ENCODE measurements at places on chromosomes 3 and 15.
A peak's percentile ranks its signal among the peaks of the same experiment; 100 is the strongest.

- peak; percentile 83 for DNase-seq
Observed at GRCh38 chr15:63466378-63467192, 37.8 kb upstream of the USP3 start.

DNA sequence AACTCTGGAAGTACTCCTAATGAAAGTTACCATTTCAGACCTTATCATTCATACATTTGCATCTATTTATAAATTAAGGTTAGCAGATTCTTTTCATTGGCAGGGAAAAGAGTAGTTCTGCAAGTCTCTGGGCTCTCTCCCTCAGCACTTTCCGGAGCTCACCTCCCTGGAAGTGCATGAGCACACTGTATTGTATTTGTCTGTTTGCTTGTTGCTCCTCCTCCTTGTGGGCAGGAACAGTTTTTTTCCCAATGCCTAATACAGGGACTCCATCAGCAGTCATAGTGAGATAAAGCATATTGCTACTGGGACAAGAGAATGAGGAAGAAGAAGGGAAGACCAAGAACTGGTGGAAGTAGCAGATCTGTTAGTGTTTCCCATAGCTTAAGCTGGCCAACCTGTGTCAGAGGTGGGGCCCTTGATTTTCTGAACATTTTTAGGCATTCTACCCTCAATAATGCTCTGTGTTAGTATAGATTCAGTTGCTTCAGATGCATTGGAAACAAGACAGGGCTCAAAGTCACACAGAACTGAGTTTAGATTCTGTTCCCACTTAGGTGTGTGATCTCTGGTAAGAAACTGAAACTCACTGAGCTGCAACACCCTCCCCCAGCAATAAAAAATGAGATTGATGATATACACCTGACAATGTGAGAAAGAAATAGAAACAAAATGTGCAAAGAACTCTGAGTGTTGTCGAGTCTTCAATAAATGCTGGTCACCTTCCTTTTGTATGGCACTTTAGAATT is 407.8 kb downstream of the TUSC7 start:
- DNase-seq, result no peak

DNA sequence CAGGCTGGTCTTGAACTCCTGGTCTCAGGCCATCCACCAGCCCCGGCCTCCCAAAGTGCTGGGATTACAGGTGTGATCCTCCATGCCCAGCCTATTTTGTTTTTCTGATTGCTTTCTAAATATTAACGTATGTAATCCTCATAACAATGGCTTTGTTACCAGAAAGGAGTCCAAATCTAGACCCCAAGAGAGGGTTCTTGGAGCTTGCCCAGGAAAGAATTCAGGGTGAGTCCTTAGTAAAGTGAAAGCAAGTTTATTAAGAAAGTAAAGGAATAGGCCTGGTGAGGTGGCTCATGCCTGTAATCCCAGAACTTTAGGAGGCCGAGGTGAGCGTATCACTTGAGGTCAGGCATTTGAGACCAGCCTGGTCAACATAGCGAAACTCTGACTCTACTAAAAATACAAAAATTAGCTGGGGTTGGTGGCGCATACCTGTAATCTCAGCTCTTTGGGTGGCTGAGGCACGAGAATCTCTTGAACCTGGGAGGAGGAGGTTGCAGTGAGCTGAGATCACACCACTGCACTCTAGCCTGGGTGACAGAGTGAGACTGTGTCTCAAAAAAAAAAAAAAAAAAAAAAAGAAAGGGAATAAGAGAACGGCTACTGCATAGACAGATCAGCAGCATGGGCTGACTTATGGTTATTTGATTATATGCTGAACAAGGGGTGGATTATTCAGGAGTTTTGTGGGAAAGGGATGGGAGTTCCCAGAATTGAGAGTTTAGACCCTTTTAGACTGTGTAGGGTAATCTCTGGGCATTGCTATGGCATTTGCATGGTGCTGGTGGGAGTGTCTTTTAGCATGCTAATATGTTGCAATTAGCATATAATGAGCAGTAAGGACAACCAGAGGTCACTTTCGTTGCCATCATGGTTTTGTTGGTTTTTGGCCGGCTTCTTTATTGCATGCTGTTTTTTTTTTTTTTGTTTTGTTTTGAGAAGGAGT is 36.1 kb downstream of the TYRO3 start:
- no peak for DNase-seq

DNA sequence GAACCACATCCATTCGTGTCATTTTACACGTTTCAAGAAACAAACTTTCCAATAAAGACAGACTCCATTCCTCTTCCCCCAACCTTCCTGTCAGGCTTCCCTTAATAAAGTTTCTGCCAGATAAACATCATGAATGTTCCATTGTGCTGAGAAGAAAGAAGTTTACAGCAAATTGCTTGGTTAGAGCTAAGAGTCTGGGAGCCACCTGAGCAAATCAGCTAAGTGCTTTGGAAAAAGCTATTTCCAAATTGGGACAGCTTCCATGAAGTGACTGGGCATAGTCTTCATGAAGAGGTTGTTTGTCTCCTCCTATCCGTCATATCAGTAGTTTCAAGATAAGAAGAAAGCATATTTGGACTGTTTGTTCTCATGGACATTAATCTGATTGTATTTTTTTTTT is 77.0 kb downstream of the MAGI1 start:
- no peak for DNase-seq

DNA sequence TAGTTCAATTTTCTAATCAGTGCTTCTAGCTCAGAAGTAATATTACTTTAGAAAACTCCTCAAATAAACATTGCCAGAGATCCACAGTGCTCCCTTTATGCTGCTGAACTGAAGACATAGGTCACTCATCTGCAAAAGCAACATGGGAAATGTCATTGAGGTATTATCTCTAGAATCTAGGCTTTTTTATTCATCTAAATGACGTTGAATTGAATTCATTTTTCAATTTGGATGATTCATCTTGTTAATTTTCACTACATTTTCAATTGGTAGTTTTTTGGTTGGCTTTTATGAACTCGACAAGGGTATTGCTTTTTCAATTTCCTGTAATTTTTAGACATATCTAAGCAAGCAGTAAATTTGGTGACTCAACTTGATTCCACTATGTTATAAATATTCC is 275.4 kb downstream of the NFKBIZ start:
- no peak for DNase-seq

GRCh38 chr3:159232966-159233365 is 431.1 kb downstream of the MFSD1 start:
- no peak for DNase-seq

- DNase-seq, result no peak
Observed at GRCh38 chr3:87410110-87410509, 133.7 kb upstream of the POU1F1 start.

- no peak for DNase-seq
Observed at GRCh38 chr3:156037356-156037755, 83.0 kb upstream of the KCNAB1 start.

DNA sequence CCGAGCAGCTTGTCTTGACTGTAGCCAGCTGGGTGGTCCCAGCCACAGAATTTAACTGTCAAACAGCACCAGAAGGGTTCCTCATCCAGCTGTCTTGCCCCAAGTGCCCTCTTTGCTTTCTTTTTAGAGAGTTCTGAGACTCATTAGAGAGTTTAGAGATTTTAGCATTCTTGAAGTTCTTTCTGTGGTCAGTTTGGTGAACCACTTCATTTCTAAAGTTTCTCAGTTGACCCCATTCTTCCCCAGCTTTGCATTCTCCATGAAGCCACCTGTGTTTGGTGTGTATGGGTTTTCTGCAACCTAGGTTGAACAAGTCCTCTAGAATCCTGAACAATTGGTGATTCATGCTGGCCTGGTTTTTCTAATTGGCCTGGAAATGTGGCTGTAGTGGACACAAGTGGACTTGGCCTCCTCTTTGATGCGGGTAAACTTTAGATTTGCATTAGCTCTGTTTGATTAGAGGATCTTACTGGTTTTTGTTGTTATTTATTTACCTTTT is 33.7 kb downstream of the FLNB start:
- DNase-seq, result no peak

GRCh38 chr15:89628301-89628700 is 27.0 kb downstream of the KIF7 start:
- DNase-seq, result no peak

DNA sequence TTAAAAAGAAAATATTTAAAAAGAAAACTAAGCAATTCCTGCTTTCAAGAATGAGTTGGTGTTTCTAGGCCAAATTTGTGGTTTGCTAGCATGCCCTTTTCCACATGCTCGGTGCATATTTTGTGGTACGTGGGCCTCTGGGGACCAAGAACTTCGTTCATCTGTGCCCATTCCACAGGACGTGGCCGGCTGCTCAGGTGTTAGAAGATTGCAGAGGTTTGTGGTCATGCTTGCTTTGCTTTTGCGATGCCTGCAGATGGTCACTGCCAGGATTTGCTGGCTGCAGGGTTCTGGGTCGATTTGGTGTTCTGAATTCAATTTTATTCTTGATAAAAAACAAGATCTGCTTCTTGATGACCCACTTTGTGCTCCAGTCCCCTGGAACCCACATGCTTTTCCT is 7.5 kb downstream of the PSTPIP1 start:
- no peak for DNase-seq

DNA sequence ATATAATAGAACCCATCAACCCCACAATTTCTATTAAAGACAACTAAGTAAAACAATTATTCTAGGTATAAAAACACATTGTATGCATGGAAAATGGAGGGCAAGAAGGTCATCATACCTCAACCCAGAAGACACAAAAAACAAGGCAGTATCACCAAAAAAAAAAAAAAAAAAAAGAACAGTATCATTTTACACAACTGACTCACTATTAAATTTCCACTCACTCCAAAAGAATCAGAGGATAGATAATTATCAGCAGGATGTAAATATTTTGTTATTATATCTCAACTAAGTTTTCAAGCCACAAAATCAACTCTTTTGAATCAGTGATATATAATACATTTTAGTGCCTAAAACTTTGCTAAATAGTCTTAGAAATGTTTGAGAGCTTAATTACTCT is 55.0 kb downstream of the CLASP2 start:
- DNase-seq, result no peak

GRCh38 chr3:171328419-171329082 is 131.7 kb downstream of the TNIK start:
- no peak for DNase-seq

GRCh38 chr3:15292765-15293522 is 39.4 kb downstream of the SH3BP5 start:
- DNase-seq, result no peak

- DNase-seq, result no peak
Observed at GRCh38 chr15:56351957-56352506, 13.2 kb upstream of the TEX9 start.

DNA sequence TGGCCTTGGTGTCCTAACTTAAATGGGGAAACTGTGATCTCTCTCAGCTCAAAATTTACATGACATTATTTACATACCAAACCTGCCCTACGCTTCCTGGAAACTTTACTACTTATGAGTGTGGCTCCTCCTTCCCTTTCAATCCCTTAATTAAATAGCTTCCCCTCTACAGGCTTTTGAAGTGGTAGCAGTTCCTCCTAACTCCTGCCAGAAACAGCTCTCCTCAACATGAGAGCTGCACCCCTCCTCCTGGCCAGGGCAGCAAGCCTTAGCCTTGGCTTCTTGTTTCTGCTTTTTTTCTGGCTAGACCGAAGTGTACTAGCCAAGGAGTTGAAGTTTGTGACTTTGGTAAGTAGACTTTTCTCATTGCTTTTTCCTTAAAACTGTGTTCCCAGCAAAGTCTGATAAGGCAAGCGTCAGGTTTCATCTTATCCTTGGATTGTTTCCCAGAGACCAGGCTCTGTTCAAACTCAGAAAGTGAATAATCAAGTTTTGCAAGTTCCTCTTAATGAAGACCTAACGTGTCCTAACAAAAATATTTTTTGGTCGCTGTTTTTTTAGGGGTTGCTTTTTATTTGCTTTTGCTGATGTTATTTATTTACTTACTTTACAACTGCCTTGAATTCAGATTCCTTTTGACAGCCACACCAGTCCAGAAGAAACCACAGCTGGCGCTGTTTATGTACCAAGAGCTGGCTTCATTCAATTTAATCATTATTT is at the start of gene ACP3:
ACP3 (plus strand) TSS at position 179 of the 720 bp plus-strand sequence; CDS start at position 229, 50 bp downstream.
- peak; percentile 61 for DNase-seq

GRCh38 chr3:29601861-29602585 is 321.2 kb downstream of the RBMS3 start:
- DNase-seq, result no peak

GRCh38 chr15:51030649-51031316 is 63.9 kb downstream of the TNFAIP8L3 start:
- no peak for DNase-seq

GRCh38 chr15:64610257-64610919 is 150.0 kb downstream of the ZNF609 start:
- no peak for DNase-seq

- DNase-seq, result no peak
Observed at GRCh38 chr15:88252441-88252840, 4.1 kb downstream of the NTRK3 start.

- DNase-seq, result no peak
Observed at GRCh38 chr3:160400030-160400701, 716 bp downstream of the SMC4 start.

GRCh38 chr3:56591262-56591661 is 34.3 kb downstream of the CCDC66 start:
- no peak for DNase-seq

DNA sequence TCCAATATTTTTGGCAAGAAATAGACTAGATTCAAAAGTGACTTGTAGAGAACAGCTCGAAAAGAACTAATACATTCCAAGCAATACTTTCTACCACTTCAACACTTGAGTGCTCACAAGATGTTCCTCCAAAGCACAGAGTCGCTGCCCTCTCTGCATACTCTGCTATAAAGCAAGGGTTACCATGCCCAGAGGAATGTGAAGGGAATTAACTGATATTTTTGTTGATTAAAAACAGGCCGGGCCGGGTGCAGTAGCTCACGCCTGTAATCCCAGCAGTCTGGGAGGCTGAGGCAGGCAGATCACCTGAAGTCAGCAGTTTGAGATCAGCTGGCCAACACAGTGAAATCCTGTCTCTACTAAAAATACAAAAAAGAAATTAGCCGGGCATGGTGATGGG is 57.6 kb upstream of the CSPG5 start:
- DNase-seq, result no peak

All from RWPE1 (cell line).